ENCODE measurements at places on chromosomes 12 and 14.
A peak's percentile ranks its signal among the peaks of the same experiment; 100 is the strongest.

DNA sequence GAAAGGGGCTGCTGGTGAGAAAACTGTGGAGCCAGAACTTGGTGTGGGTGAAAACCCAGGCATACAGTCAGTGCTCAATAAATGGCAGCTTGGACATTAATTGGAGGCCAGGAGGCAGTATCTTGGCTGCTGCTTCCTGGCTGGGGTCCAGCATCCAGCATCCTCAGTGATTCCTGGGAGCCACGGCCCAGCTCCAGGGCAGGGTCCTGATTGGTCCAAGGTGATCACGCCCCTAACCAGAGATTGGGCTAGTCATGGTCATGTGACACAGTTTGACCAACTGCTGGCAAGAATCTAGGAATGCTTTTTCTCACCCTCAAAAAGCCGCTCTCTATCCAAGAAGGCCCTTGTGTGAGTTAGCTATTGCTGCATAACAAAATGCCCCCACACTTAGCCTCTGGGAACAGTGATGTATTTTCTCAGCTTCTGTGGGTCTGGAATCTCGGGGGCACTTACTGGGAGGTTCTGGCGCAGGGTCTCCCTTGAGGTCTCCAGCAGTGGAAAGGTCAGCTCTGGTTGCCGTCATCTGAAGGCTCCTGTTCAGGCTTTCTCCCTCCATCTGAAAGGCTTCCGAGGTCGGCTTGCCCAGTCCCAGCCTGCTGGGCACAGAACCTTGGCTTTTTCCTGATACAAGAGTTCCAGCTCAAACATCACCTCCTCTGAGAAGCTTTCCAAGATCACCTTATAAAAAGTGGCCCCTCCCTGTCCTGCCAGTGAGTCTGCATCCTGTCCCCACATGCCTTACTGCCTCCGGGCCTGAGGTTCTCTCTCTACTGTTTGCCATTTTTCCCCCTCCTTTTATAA, 119.2 kb upstream of the NCOR2 start:
- no peak overlapping the region for H3K27ac ChIP-seq
- no peaks in the 10 kb centered on the region for H3K36me3 ChIP-seq
- no peak overlapping the region for H3K4me3 ChIP-seq
- no peaks in the 10 kb centered on the region for H3K27me3 ChIP-seq

DNA sequence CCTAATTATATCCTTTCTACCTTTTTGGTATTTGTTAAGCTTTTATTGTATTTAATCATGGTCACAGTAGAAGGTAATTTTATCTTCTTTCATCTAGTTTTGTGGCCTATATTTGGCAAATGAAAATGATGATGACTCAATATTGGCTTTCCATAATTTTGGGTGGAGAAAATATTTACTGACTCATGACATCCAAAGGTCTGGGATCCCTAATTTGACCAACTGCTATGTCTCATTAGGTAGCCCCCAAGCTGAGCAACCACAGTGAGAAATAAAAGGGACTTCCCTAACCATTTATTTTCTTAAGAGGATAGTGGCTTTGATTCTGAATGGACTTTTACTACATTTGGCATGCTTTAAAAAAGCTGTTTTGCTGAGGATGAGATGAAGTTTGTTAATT, 289.5 kb downstream of the RMST start:
- H3K4me1 ChIP-seq: peaks cover 6% of the 10 kb centered on the region
- no peak for DNase-seq
- no peak overlapping the region for H3K27ac ChIP-seq
- H3K36me3 ChIP-seq: no peaks in the 10 kb centered on the region
- no peak overlapping the region for H3K4me3 ChIP-seq

DNA sequence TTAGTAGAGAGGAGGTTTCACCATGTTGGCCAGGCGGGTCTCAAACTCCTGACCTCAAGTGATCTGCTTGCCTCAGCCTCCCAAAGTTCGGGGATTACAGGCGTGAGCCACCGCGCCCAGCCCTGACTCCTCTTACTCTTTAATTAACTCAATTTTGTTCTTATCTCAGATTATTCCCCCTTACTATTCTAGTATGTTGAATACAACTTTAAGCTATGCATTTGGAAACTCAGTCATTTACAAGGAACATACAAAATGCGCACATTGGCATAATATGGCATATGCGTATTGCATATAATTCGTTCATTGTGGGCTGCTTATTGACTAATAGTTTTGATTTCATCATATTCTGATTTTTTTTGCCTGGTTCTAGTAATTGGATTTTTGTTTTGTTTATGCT, 10.8 kb upstream of the CD163 start:
- H3K27me3 ChIP-seq: no peaks in the 10 kb centered on the region
- H3K4me1 ChIP-seq: no peaks in the 10 kb centered on the region
- no peak overlapping the region for H3K4me3 ChIP-seq
- no peak overlapping the region for H3K27ac ChIP-seq
- no peaks in the 10 kb centered on the region for H3K36me3 ChIP-seq
- no peak for DNase-seq

DNA sequence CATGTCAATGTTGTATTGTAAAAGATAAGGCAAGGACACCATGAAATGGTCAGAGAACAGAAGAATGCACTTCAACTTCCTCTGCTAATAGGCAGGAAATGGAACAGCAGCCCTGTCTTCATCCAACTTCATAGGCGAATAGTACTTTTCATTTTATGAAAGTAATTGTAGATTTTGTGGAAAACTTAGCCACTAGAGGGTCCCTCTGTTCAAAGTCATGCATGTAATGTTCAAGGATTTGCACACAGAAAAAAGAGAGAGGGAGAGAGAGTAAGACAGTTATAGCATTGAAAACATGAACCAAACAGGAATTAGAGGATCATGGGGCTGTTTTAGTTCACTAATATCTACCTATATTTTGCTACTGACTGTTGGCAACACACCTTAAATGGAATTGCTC, 172.2 kb downstream of the FLRT2 start:
- no peaks in the 10 kb centered on the region for H3K4me1 ChIP-seq
- no peaks in the 10 kb centered on the region for H3K36me3 ChIP-seq
- H3K27ac ChIP-seq: no peak overlapping the region
- H3K4me3 ChIP-seq: no peak overlapping the region
- no peaks in the 10 kb centered on the region for H3K27me3 ChIP-seq
- no peak for DNase-seq

GRCh38 chr12:123041042-123041531, 60.6 kb downstream of the ARL6IP4 start:
- H3K27ac ChIP-seq: no peak overlapping the region
- DNase-seq: peak; percentile 17
- H3K36me3 ChIP-seq: no peaks in the 10 kb centered on the region
- H3K27me3 ChIP-seq: no peaks in the 10 kb centered on the region
- no peak overlapping the region for H3K4me3 ChIP-seq

DNA sequence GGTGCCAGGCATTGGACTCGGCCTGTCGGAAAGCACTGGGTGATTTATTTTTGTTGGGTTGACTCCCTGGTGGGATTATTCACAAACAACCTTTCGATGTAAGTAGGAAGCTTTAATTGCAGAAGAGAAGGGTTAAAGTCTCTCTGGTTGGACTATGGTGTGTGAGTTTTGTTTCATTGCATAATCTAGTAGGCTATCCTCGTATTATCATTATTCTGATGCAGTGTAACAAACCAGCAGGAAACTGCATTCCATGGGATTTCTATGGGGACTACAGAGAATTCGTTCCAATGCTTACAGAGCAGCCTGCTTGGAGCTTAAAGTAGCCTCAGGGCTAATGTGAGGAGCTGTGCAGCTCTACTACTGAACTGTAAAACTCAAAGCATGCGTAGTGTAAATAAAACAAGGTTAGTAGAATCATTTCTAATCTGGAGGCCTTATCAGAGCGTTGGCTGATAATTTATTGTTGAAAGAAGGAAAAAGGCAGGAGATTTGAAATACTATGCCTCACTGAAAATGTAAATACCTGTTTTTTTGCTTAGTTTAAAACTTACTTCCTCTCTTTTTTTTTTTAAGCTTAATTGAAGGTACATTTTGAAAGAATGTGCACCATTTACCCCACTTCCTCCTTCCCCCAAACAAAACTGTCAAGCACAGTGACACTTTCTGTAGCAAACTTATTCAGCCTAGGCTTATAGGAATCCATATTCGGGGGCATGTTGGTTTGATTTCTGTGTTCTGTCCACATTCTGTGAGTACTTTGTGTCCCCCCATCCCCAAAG, 226.7 kb downstream of the NPAS3 start:
- H3K27ac ChIP-seq: peak overlapping the region; percentile 53
- no peaks in the 10 kb centered on the region for H3K36me3 ChIP-seq
- no peaks in the 10 kb centered on the region for H3K27me3 ChIP-seq
- peak; percentile 72 for DNase-seq
- peaks cover 22% of the 10 kb centered on the region for H3K4me1 ChIP-seq
- peak overlapping the region; percentile 14 for H3K4me3 ChIP-seq

- no peaks in the 10 kb centered on the region for H3K27me3 ChIP-seq
- no peaks in the 10 kb centered on the region for H3K36me3 ChIP-seq
- DNase-seq: no peak
- no peak overlapping the region for H3K27ac ChIP-seq
Measured at GRCh38 chr12:58580095-58580494, 340.2 kb downstream of the LRIG3 start.

GRCh38 chr14:51093371-51094281, 1.3 kb downstream of the TRIM9 start:
- H3K27ac ChIP-seq: no peak overlapping the region
- 0 out of 2 replicates have a peak, but pooled peaks cover 4% of the 10 kb centered on the region for H3K27me3 ChIP-seq
- H3K4me1 ChIP-seq: no peaks in the 10 kb centered on the region
- H3K36me3 ChIP-seq: no peaks in the 10 kb centered on the region
- DNase-seq: no peak

- H3K4me1 ChIP-seq: peaks cover 15% of the 10 kb centered on the region
- no peaks in the 10 kb centered on the region for H3K27me3 ChIP-seq
- no peak overlapping the region for H3K27ac ChIP-seq
- H3K36me3 ChIP-seq: peaks cover 6% of the 10 kb centered on the region
- no peak overlapping the region for H3K4me3 ChIP-seq
Measured at GRCh38 chr12:56260380-56260779, 2.2 kb upstream of the ANKRD52 start.

- no peaks in the 10 kb centered on the region for H3K27me3 ChIP-seq
- no peak overlapping the region for H3K27ac ChIP-seq
- no peak for DNase-seq
- no peaks in the 10 kb centered on the region for H3K36me3 ChIP-seq
- H3K4me3 ChIP-seq: no peak overlapping the region
Measured at GRCh38 chr12:16300736-16301135, 23.3 kb upstream of the SLC15A5 start.

- no peaks in the 10 kb centered on the region for H3K36me3 ChIP-seq
- no peak overlapping the region for H3K27ac ChIP-seq
- no peak overlapping the region for H3K4me3 ChIP-seq
- peaks cover 16% of the 10 kb centered on the region for H3K27me3 ChIP-seq
Measured at GRCh38 chr12:49882248-49882850, 21.4 kb downstream of the FAIM2 start.

GRCh38 chr12:59808317-59808910, 212.6 kb downstream of the SLC16A7 start:
- no peaks in the 10 kb centered on the region for H3K36me3 ChIP-seq
- H3K4me1 ChIP-seq: no peaks in the 10 kb centered on the region
- H3K27ac ChIP-seq: no peak overlapping the region
- no peak overlapping the region for H3K4me3 ChIP-seq
- DNase-seq: no peak

- no peak overlapping the region for H3K4me3 ChIP-seq
- no peaks in the 10 kb centered on the region for H3K36me3 ChIP-seq
- H3K27me3 ChIP-seq: no peaks in the 10 kb centered on the region
- no peak for DNase-seq
Measured at GRCh38 chr14:71301611-71302010, 394.4 kb downstream of the PCNX1 start.

DNA sequence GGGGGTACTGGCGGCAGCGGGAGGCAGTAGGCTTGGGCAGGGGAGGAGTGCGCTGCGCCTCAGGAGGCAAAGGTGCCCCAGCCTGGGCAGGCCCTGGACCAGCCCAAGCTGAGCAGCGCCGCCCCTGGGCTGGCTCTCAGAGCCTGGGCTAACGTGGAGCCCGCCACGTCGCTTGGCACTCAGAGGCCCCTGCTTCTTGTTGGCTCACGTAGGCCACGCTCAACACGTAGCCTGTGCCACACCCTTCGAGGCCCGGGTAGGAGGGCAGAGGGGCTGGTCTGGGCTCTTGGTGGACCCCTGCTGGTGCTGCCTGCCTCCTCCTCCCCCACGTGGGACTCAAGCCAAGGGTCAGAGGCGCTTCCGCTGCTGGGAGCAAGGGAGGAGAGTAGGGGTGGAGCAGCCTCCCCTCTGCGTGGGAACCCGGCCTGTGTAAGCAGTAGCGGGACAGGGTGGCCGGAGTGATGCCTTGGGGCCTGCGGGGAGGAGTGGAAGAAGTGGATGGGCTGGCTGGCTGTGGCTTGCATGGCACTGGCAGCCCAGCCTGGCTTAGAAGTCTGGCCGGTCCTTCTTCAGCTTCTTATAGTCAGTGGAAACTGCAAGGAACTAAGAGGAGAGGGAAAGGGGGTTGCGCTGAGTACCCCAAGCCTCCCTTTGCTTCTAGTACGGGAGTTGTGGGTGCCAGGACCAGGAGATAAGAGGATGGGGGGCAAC, 5.7 kb downstream of the SHMT2 start:
- no peak overlapping the region for H3K4me3 ChIP-seq
- H3K36me3 ChIP-seq: peaks cover 53% of the 10 kb centered on the region
- DNase-seq: peak; percentile 77

DNA sequence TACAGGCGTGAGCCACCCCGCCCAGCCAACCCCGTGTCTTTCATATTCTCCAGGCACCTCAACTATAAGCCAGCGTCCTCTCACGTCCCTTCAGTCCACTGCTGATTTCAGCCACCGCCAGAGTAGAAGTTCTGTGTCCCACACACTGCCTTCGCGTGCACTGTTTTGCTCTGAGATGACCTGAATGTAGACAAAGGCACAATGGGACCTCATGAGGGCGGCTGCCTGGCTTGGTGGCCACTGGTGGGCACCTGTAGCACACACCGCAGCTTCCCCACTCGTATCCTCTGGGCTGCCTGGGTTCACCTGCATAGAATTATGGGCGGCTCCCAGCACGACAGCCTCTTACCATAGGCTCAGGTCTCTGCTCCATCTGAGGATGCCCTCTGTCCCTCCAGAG, 57.2 kb downstream of the GPR68 start:
- DNase-seq: no peak
- no peak overlapping the region for H3K4me3 ChIP-seq
- H3K27ac ChIP-seq: no peak overlapping the region
- no peaks in the 10 kb centered on the region for H3K4me1 ChIP-seq

DNA sequence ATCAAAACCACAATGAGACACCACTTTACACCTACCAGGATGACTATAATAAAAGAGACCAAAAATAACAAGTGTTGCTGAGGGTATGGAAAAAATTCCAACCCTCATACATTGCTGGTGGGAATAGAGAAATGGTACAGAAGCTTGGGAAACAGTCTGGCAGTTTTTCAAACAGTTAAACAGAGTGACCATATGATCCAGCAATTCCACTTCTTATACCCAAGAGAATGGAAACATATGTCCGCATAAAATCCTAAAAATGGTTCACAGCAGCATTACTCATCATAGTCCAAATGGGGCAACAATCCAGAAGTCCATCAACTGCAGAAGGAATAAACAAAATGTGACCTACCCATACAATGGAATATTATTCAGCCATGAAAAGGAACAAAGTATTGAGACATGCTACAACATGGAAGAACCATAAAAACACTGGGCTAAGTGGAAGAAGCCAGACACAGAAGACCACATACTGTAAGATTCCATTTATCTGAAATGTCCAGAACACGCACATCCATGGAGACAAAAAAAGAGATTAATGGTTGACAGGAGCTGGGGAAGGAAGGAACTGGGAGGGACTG, 44.5 kb downstream of the CHGA start:
- peaks cover 2% of the 10 kb centered on the region for H3K36me3 ChIP-seq
- H3K4me1 ChIP-seq: peaks cover 32% of the 10 kb centered on the region
- no peak overlapping the region for H3K27ac ChIP-seq
- H3K4me3 ChIP-seq: no peak overlapping the region

Measured in SJCRH30 (cell line).